Endodermal cell (in vitro differentiated cells): ENCODE measurements at places on chromosomes 16 and 17. TPM values are rescaled to one million over a fixed set of nuclear protein-coding genes. Genes with fewer than 3 reads are reported as not detected.

DNA sequence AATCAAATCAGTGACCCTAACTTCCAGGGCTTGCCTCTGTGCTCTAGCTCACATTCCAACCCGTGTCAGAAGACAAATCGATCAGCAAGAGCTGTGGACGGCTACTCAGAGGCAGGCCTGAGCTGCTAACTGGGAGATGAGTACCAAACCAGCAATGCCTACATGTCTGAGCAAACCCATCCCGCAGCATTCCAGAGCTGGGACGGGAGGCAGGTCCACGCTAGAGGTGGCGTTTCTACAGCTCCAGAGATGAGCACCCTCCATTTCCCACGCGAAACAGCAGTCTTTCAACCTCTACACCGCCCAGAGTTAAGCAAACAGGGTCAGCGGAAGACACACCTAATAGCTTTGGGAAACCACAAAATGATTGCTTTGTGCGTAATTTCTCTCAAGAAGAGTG is 6.5 kb downstream of the NXN start:
- H3K4me3 ChIP-seq: no peak overlapping the region
- H3K4me1 ChIP-seq: peaks cover 10% of the 10 kb centered on the region
- H3K27me3 ChIP-seq: no peaks in the 10 kb centered on the region
- DNase-seq: peak; percentile 85
- peaks cover 85% of the 10 kb centered on the region for H3K36me3 ChIP-seq

DNA sequence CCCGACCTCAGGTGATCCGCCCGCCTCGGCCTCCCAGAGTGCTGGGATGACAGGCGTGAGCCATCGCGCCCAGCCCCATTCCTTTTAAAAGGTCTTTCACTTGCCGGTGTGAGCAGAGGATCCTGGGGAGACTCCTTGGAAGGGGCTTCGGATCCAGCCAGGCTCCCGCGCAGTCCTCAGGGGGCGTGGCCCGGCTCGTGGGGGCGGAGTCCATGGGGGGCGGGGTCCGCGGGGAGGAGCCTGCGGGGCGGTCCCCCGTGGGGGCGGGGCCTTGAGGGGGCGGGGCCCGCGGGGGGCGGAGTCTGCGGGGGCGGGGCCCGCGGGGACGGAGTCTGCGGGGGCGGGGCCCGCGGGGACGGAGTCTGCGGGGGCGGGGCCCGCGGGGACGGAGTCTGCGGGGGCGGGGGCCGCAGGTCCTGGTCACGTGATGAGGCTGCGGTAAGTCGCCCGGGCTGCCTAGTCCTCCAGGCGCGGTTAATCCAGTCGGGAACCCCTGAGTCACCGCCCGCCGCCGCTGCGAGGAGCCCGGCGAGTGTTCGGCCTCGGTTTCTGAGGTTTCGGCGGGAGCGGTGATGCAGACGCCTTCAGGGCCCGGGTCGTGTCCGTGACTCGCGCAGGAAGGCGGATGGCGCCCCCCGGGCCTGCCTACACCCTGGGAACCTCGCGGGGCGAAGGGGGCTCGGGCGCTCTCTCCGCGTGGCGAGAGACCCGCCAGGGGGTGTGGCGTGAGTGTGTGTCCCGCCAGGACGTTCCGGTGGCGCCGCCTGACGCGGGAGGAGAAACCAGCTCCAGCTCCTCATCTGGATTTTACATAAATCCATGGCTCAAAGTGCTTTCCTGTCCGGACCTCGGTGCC is 23.6 kb upstream of the ABR start:
- peaks cover 2% of the 10 kb centered on the region for H3K4me1 ChIP-seq
- no peak overlapping the region for H3K27ac ChIP-seq
- H3K27me3 ChIP-seq: no peaks in the 10 kb centered on the region
- peak overlapping the region; percentile 79 for H3K4me3 ChIP-seq

DNA sequence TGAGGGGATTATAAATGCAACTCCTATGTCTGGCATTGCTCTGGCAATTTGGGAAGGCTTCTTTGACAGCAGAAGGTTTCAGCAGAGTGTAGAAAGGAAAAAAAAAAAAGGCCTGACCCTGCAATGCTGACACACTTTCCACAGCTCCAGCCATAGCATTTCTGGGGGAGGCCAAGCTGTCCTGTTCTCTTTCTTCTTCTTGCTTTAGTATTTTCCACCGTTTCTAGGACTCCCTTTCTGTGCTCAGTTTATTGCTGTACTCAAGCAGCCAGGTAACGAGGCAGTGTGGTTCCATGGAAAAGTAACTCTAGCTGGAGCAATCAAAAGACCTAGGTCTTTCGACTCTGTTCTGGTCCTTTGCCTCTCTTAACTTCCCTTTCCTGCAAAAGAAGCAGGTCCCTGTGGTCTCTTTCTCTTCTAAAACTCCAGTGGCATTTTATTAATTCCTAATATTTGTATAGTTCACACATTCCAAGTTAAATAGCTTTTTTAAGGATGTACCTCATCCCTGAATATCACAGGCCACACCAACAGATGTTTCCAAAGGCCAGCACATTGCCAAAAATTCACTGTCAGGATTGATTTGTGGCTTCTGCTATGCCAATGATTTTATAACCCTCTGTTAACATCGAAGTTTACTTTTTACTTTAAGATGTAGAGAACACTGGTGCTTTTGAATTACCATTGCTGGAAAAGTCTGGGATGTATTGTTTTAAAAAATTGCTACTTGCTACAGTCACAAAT is 90.3 kb upstream of the BCAR1 start:
- H3K4me3 ChIP-seq: no peak overlapping the region
- H3K4me1 ChIP-seq: peaks cover 2% of the 10 kb centered on the region
- peak overlapping the region; percentile 34 for H3K27ac ChIP-seq
- peaks cover 22% of the 10 kb centered on the region for H3K36me3 ChIP-seq

- no peak overlapping the region for H3K27ac ChIP-seq
- H3K4me1 ChIP-seq: peaks cover 3% of the 10 kb centered on the region
- no peak overlapping the region for H3K4me3 ChIP-seq
- no peaks in the 10 kb centered on the region for H3K27me3 ChIP-seq
- no peaks in the 10 kb centered on the region for H3K36me3 ChIP-seq
Observed at GRCh38 chr17:66309793-66310192, 7.4 kb downstream of the PRKCA start.

GRCh38 chr16:53631236-53632025 is 72.2 kb downstream of the RPGRIP1L start:
- no peak overlapping the region for H3K4me3 ChIP-seq
- no peaks in the 10 kb centered on the region for H3K36me3 ChIP-seq
- DNase-seq: no peak
- no peaks in the 10 kb centered on the region for H3K27me3 ChIP-seq
- H3K27ac ChIP-seq: no peak overlapping the region

DNA sequence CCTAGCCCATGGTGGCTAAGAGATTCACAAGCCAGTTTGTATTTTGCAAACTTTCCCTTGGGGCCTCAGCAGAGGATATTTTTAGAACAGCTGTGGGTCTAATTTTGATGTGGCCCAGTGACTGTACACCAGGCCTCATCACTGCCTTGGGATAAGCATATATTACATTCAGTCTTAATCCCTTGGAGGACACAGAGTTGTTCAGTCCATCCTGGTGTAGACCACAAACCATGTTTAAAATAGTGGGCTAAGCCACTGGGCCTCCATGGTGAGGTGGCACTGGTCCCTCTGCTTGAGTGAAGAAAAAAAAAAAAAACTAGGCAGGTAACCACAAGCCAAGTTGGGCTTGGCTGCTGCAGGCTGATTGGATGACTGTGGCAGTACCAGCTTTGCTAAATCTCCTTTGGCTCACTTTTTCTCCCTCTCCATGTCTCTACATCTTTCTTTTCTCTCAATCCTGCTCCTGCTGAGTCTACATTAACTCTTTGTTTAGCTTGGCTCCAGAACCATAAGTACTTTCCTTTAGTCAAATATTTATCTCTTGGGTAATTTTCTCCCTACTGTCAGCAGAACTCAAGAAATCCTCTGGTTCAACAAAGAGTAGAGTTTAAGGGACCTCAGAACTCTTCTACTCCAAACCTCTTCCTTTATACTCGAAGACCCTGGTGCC is 120.0 kb upstream of the TBX2 start:
- H3K27me3 ChIP-seq: peaks cover 23% of the 10 kb centered on the region
- H3K36me3 ChIP-seq: no peaks in the 10 kb centered on the region
- H3K4me1 ChIP-seq: peaks cover 3% of the 10 kb centered on the region
- H3K27ac ChIP-seq: no peak overlapping the region
- DNase-seq: no peak
- no peak overlapping the region for H3K4me3 ChIP-seq

- H3K27ac ChIP-seq: no peak overlapping the region
- DNase-seq: no peak
- no peaks in the 10 kb centered on the region for H3K36me3 ChIP-seq
- no peak overlapping the region for H3K4me3 ChIP-seq
- H3K4me1 ChIP-seq: no peaks in the 10 kb centered on the region
- H3K27me3 ChIP-seq: no peaks in the 10 kb centered on the region
Observed at GRCh38 chr17:79435962-79436361, 174.9 kb downstream of the RBFOX3 start.

DNA sequence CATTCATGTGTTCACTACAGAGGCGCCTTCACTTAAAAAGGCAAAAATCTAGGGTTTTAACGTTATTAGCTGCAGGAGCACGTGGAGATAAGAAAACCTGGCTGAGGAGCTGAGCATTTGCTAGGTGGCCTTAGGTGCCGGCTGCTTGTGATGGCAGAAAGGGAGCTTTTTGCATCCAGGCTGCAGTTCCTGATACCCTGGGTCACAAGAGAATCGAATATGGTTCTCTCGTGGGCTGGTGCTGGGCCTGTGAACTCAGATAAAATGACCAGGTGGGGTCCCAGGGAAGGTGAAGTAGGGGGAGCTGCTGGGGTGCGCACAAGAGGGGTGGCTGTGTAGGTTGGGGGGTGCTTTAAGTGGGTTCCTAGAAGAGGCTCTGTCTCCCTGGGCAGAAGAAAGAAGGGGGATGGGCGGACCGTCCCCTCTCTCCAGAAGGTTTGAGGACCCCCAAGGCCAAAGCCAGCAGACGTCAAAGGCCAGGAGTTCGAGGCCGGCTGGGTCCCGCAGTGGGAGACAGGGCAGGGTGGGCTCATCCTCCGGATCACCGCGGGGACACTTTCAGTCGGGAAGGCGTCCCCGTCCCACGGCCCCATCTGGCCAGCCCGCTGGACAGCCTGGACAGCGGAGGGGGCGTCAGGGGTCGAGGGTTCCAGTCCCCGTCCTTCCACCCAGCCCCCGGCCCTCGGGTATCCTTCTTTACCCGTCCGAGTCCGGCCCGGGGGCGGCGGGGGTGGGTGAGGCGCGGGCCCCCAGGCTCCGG is 740 bp upstream of the CMIP start:
- peak; percentile 71 for DNase-seq
- peaks cover 18% of the 10 kb centered on the region for H3K4me1 ChIP-seq
- H3K36me3 ChIP-seq: no peaks in the 10 kb centered on the region
- H3K27me3 ChIP-seq: peaks cover 19% of the 10 kb centered on the region
- H3K27ac ChIP-seq: no peak overlapping the region
- peak overlapping the region; percentile 70 for H3K4me3 ChIP-seq

GRCh38 chr16:75385507-75386152 is 47.7 kb downstream of the CFDP1 start:
- no peak overlapping the region for H3K27ac ChIP-seq
- H3K4me1 ChIP-seq: no peaks in the 10 kb centered on the region
- no peaks in the 10 kb centered on the region for H3K27me3 ChIP-seq
- no peak overlapping the region for H3K4me3 ChIP-seq

DNA sequence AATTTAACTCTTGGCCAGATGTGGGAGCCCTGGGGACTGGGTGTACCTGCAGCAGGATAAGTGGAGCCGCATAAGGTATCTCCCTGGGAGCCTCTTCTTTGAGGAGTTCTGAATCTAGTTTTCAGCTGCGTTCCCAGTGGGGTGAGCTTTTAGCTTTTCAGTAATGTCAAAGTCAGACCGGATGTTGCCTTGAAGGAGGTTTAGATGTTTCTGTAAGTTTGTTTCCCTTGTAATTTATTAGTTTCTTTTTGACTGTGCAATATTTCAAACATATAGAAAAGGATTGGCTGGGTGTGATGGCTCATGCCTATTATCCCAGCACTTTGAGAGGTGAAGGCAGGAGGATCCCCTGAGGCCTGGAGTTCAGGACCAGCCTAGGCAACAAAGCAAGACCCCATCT is 98.6 kb upstream of the EEF2KMT start:
- no peak overlapping the region for H3K27ac ChIP-seq
- no peaks in the 10 kb centered on the region for H3K36me3 ChIP-seq
- no peak overlapping the region for H3K4me3 ChIP-seq
- H3K4me1 ChIP-seq: no peaks in the 10 kb centered on the region

GRCh38 chr16:30755955-30756780 is 5.7 kb downstream of the CFAP119 start:
- H3K27me3 ChIP-seq: no peaks in the 10 kb centered on the region
- no peak overlapping the region for H3K27ac ChIP-seq
- no peaks in the 10 kb centered on the region for H3K4me1 ChIP-seq
- H3K4me3 ChIP-seq: no peak overlapping the region
- peaks cover 87% of the 10 kb centered on the region for H3K36me3 ChIP-seq

Gene PRSS33
- 0.35 TPM in 1 of 2 replicates, not detected in the other for total RNA-seq

Gene TBC1D28
- total RNA-seq: not detected in 2 replicates
